ENCODE measurements at places on chromosomes 5 and 9.

DNA sequence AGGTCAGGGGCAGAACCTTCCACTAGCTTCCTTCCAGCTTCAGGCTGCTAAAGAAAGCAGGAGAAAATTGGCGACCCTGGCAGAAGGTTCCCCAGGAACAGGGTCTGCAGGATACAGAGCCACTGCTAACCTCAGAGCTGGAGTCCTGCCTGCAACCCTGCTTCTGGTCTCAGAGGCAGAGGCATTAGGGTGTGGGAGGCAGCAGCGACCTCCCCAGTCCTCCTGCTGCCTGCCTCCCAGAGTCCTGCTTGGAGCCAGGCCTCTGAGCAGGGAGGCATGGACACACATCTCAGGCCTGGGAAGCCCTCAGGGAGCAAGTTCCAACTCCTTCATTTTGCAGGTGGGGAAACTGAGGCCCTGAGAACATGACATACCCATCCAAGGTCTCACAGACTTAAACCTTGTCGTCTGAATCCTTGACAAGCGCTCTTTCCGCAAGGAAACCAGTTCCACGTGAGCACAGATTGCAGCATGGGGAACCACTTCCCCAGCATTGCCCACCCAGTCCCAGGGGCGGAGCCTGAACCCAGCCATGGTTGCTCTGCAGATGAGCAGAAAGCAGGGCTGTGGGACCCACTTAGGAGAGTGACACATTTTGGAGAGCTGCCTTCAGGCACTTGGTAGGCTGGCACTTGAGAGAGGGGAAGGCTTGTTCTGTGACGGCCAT is 28.2 kb upstream of the HAND1 start:
- DNase-seq = no peak

DNA sequence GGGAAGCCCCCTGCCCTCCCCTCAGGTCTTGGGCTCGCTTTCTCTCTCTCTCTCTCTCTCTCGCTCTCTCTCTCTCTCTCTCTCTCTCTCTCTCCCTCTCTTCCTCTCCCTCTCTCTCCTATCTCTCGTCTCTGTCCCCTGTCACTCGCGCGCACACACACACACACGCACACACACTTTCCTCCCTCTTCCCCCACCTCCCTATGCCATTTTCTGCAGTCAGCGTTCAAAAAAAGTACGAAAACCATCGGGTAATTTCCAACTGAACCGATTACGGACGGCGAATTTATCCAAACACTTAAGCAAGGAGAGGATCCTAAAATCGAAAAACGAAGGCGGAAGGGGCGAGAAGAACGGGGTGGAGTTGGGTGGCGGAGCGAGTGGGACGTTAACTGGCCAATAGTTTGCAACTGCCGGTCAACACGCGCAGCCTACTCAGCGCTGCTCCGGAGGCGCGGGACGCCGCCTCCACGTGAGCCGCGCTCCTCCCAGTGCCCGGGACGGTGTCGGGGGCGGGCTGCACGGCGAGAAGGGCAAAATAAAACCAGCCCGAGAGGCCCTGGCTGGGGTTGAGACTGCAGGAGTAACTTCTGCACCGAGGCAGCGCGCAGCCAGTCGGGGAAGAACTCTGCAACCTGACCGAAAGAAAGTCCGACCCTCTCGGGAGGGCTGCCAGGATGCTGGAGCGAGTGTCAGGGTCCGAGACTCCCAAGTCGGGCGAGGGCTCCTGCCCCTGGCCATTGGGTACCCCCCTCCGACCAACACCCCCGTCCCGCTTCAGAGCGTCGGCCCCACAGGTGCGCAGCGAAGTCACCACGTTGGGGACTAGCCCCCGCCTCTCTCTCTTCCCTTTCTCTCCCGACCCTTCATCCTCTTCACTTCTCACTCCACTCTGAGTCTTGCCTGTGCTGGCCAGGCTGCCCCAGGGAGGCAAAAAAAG is 24.9 kb upstream of the ELAVL2 start:
- peak; percentile 47 for DNase-seq

DNA sequence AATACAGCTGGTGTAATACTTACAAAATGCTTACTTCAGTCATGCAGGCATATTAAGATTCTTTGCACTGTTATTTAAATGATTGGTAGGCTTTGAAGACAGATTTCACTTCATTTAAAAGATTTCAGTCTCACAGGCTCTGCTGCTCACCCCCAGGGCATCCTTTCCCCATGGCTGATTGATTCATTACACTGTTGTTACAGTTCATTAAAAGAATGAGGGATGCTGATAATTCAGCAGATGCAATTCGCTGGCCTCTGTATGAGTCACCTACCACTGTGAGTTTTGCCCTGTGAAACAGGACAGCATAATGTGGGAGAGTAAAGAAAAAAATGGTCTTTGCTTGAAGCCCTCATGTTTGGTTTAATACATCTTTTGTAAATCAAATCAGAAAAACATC is 246.9 kb downstream of the CYLC2 start:
- no peak for DNase-seq

DNA sequence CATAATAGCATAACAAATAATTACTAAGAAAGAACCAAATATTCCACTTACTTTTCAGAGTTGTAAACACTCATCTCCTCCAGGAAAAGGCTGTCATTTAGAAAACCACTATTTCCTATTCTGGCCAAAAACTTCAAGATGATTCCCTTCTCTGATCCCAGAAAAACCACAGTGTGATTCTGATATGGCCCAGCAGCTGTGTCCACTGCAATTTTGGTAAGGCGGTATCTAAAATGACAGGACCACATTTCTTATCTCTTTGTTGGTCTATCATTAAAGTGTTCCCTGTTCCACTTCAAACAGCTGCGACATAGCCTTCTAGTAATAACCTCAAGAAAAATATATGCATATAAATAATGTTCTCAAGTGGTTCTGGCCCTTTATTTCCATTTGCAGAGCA is 96.1 kb downstream of the SEMA6A start:
- DNase-seq = no peak

- DNase-seq = no peak
These were observed 2.0 kb upstream of the CDC14B start for GRCh38 chr9:96621618-96622017.

DNA sequence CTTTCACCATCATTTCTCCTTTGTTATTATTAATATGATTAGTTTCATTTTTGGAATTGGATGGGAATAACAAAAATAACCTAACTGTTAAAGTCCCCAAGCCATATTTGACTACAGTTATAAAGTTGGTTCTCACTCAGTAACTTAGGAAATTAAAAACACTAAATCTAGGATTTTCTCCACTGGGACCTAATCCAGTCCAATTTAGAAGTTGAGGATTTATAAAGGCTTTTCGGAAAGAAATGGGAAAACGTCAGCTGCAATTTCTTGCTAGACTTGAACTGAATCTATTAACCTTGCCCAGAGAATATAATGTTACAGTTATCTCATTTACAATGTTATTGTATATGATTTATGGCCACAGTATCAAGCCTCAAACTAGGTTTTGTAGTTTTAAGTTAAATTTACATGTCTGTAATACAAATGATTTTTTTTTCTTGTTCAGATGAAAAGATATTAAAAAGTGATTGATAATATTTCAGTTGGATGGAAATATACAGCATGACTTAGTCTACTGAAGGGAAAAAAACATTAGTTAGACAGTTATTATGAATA is 524.3 kb upstream of the GRAMD2B start:
- DNase-seq = no peak

- DNase-seq = no peak
These were observed 5.2 kb upstream of the ITGA2 start for GRCh38 chr5:52983731-52984636.
